ENCODE measurements at places on chromosomes 2 and 18.

DNA sequence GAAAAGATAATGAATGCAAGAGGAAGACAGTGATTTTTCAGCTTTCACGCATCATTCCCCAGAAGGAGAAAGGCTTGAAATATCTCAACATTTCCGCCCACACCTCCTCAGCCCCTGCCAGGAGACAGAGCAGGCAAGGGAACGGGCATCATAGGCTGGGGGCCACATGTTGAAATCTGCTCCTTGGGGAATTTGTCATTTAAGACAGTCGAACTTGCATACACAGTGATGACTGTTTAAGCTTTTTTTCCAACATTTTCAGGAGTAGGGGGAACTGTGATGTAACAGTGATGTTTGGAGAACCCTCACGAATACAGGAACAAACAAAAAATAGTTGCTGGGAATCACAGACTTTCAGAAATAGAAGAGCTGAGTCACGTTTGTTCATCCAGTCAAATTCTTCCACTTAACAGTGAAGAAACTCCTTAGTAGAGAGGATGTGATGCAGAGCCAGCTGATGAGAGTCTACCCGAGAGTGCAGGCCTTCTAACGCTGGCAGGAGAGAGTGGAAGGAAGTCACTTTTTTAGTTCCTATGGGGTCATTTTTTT lies 266.8 kb downstream of the ALPK2 start:
- DNase-seq, result no peak

DNA sequence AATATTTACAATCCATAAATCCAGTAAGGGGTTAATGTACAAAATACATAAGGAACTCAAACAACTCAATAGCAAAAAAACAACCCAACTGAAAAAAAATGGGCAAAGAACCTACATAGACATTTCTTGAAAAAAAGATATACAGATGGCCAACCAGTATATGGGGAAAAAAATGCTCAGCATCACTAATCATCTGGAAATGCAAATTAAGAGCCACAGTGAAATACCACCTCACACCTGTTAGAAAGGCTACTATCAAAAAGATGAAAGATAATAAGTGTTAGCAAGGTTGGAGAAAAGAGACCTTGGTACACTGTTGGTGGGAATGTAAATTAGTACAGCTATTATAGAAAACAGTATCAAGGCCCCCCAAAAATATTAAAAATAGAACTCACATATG lies 14.6 kb downstream of the AP1S3 start:
- DNase-seq, result no peak

GRCh38 chr18:59996370-59996966 lies 96.7 kb downstream of the PMAIP1 start:
- DNase-seq, result no peak

DNA sequence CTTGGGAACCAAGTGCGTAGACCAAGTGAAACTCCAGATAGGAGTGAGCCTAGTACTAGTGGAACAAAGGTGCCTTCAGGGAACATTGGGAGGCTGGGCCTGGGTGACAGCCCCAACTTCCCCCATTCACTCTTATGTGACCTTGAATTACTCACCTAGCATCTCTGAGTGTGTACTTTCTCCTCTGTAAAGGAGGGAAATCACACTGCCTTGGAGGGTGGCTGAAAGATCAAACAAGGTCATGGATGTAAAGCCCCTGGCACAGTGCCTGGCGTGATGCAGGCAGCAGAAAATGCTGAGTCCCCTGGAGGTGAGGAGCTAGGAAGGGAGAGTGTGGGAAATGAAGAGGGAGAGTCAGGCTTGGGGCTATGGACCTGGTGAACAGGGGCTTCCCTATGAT lies 45.9 kb downstream of the MARCO start:
- no peak for DNase-seq

DNA sequence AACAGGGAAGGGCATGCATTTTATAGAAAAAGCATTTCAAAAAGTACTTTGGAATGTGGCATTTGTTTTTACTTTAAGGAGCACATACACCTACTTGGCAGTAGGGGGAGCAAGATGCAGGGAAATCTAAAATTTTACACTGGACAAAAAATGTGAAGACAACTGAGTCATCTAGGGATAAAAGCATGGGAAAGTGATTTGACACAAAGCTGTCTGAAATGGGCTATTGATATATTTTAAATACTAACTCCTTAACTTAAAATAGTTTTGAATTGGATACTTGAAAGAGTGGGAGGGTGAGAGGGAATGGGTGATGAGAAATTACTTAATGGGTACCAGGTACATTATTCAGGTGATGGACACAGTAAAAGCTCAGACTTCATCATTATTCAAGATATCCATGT lies 15.8 kb downstream of the TMEM200C start:
- DNase-seq, result no peak

All from activated T-cell treated with anti-CD3 and anti-CD28 coated beads for 48 hours (primary cell).